ENCODE measurements at places on chromosomes 1 and 21.
A peak's percentile ranks its signal among the peaks of the same experiment; 100 is the strongest.

GRCh38 chr1:204971517-204972336 is 71.3 kb upstream of the CNTN2 start:
- no peak for DNase-seq

DNA sequence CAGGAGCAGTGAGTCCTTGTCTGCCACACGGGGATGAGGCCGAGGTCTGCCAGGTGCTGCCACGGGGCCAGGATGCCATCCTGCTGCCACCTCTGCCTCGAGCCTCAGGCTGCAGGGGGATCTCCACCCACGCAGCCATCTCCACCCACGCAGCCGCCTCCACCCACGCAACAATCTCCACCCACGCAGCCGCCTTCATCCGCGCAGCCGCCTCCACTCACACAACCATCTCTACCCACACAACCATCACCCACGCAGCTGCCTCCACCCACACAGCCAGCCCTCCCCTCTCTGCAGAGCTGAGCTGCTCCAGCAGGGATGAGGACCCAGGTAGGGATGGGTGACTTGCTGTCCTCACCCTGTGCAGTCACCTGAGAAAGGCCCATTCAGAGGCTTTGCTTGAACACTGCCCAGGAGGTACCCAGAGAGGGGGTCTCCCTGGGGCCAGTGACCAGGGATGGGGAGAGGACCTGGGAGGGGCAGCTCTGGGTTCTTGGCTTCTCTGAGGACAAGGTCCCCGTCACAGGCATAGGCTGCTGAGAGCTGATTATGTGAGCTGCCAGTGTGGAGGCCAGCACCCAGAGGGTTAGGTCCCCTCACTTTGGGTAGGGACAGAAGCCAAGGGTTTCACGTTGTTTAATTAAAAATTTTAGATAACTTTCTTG is 46.6 kb upstream of the TTC34 start:
- DNase-seq = no peak

- peak; percentile 35 for DNase-seq
These were observed 41.8 kb downstream of the MACO1 start for GRCh38 chr1:25472471-25472870.

- DNase-seq = no peak
These were observed 58.4 kb upstream of the ADAM30 start for GRCh38 chr1:119954476-119955422.

GRCh38 chr1:201625226-201625761 is 86.4 kb downstream of the NAV1 start:
- DNase-seq = no peak

DNA sequence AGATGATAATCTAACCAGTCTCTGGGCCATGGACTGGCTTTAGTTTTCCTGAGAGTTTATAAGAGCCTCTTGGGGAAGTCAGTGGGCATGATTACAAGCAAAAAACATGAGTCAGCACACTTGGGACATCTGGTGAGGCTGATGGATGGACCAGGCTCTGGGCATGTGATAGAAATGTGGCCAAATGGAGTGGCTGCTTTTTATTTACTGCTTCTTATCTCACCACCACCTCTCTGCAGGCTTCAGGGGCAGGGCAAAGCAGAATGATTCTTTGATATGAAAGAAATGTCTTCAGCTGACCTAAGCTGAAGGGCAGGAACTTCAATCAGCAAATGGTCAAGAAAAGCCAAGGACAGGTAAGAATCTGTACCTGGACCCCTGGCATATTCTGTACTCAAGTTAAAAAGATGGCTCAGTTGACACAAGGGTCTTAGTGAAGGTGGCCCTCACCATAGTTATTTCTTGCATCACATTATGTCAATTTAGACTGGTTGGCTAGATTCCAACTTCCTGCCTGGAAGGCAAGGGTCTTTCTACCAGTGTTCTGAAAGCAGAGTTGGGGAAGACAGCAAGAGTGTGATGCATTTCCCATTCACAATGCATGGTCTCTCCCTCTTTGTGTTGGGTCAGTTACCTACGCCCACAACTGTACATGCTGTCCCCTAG is 162.8 kb downstream of the FASLG start:
- DNase-seq = no peak

DNA sequence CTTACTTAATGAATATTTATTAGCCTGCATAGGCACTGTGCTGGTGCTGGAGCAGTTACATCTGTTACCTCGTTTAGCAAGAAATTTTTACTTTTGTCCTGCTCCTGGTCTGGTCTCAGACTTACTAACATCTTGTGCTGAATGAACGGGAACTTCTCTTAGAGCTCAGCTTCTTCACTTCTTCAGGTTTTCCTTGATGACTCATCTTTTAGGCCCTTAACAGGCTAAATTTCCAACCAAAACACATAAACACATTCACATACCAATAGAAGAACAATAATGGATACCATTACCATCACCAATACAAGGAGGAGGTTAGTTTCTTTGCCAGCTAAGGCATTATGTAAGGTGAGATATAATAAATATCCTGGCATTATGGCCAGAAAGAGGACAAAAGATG is 68.9 kb downstream of the IFI44 start:
- no peak for DNase-seq

GRCh38 chr21:45257673-45258341 is 29.9 kb downstream of the POFUT2 start:
- no peak for DNase-seq

- no peak for DNase-seq
These were observed 16.1 kb upstream of the AJAP1 start for GRCh38 chr1:4638345-4638729.

DNA sequence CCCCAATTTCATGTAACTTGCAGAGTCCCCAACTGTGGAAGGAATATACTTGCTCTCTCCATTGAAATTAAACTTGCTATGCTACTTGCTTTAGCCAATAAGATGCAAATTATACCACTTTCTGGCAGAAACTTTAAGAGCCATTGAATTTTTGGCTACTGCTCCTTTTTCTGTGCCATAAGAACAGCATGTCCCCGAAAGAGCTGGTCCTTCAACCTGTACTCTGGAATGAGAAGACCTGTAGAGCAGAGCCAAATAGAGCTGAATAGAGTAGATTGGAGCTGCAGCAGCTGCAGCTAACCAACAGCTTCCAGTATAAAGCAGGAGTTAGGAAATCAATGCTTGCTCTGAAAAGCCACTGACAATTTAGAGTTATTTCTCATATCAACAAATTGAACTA is 472.3 kb upstream of the B3GALT2 start:
- no peak for DNase-seq

DNA sequence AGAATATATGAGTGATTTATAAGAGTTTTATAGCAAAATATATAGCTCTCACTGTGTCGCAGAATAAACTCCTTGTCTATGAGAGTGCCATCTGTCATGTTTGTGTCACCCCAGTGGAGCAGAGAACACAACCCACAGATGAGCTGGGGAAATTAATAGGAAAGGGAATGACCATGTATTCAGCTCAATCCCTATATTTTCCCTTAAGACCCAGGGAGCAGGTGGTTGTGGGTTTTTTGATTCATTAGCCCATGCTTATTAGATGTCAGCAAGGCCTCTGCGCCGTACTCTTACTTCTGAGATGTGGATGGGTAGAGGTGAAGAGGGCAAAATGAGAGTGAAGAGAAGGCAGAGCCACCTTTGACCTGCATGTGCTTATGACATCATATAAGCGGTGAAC is 4.1 kb upstream of the GREM2 start:
- no peak for DNase-seq

DNA sequence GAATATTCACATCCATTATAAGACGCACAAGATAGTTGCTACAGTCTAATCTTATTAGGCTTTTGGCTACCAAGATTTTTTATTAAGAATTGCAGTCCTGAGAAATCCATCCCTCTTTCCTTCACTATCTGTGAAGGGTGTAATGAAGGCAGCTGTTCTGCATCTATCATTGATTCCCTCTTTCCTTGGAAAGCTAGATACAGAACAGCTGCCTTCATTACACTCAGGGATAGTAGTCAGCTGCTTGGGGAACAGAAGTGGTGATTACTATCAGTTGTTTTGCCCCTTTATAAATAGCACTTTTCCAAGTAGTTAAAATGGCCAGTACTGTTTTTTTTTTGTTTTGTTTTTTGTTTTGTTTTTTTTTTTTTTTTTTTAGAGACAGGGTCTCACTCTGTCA is 70.2 kb downstream of the IARS2 start:
- no peak for DNase-seq

- no peak for DNase-seq
These were observed 71.5 kb upstream of the CXADR start for GRCh38 chr21:17441370-17441769.
